ENCODE measurements at places on chromosomes 2 and 18.

GRCh38 chr2:69034122-69034521 is 21.1 kb downstream of the ANTXR1 start:
- no peak for DNase-seq

GRCh38 chr2:230843132-230843531 is 21.6 kb upstream of the ITM2C start:
- DNase-seq, result no peak

GRCh38 chr2:159009940-159010339 is 41.5 kb downstream of the TANC1 start:
- no peak for DNase-seq

DNA sequence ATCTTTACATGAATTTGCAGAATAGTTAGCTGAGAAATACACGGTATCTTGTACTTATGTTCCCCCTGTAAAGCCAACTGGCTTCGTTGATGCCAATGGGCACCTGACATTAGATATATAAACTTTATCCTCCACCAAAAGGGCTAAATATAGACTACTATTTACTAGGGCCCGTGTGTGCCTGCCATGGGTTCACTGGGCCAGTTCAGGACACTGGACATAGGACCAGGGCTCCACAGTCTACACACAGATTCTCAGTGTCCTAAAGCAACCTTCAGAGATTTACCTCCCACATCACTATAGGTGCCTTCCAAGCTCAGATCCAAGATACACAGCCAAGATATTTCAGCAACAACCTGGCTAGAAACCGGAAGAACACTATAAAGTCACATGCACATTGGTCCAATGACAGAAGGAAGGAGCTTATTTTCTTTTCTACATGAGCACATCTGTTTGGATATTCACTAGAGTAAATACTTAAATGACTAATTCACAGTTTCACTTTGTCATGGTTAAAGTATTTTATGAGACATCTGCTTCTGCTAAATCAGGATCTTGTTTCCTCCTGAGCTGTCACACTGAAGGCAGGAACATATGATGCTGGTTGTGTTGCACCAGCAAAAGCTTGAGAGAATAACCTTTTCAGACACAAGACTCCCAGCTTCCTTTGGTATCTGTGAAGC is 95.1 kb downstream of the MYO5B start:
- no peak for DNase-seq

DNA sequence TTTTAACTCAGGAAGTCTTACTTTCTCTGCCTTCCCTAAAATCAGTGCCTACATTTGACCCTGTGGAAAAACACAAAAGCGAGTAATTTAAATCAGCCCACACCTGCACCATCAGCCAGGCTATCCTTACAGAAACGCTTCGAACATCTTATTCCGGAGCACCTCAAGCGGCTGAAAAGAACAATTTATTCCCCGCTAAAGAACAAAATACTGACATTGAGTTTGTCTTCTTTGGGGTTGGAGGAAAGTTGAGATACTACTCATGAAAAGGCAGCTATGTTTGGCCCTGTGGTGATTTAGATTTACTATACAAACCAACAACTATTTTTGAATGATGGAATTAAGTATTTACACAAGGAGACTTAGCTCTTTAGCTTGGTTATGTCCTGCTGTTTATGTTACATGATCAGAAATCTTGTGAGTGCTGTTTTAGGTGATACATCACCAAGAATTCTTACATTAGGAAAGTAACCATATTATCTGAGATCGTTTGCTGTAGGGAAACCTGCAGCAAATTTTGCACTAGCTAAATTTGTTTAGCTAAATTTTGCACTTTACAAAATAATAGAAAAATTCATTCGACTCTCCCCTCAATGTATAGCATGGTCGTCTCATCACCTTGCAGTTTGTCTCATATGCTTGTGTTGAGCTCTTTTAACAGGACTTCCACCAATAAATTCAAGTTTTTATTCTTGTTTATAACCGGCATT is 158.8 kb upstream of the SIX2 start:
- DNase-seq, result no peak

- DNase-seq, result no peak
These were observed 19.8 kb downstream of the CCDC68 start for GRCh38 chr18:54939361-54939917.

- no peak for DNase-seq
These were observed 83.6 kb downstream of the FHOD3 start for GRCh38 chr18:36381075-36381474.

- DNase-seq, result no peak
These were observed 106.2 kb downstream of the BCL2 start for GRCh38 chr18:63213331-63213900.

DNA sequence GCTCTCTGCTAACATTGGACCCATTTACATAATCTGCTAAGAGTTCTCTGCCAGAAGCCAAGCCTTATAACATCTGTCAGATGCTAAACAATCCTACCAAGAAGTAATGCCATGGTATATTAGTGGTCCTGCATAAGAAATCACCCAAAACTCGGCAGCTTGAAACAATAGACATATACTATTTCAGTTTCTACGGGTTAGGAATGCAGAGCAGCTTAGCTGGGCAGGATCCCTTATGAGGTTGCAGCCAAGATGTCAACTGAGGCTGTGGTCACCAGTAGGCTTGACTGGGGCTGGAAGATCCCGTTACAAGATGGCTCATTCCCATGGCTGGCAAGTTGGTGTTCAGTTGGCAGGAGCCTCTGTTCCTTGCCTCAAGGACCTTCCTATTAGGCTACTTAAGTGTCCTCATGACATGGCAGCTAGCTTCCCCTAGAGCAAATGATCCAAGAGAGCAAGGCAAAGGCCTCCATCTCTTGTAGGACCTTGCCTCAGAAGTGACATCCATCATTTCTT is 25.1 kb upstream of the SOS1 start:
- DNase-seq, result no peak

DNA sequence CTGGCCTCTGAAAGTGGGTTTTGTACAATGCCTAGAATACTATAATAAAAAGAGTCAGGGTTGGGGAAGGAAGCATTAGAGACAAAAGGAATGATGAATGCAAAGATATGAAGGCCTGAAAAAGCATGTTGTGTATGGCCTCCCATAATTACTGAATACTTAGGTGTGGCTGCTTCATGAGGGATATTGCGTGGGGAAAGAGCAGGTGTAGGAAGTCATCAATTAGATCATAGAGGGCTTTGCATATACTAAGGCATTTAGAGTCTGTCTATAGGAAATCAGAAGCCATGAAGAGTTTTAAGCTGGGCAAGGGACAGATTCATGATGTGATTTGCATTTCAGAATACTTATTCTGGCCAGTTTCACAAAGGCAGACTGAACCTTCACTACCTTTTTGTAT is 48.2 kb downstream of the NCOA1 start:
- DNase-seq, result no peak

GRCh38 chr2:182767578-182767977 is 51.5 kb downstream of the DNAJC10 start:
- no peak for DNase-seq

- DNase-seq, result no peak
These were observed 102.2 kb upstream of the KCTD1 start for GRCh38 chr18:26650310-26651268.

GRCh38 chr2:190763901-190764514 is 115.1 kb downstream of the NAB1 start:
- DNase-seq, result no peak

- no peak for DNase-seq
These were observed 306.6 kb downstream of the SUCLG1 start for GRCh38 chr2:84152462-84152861.

DNA sequence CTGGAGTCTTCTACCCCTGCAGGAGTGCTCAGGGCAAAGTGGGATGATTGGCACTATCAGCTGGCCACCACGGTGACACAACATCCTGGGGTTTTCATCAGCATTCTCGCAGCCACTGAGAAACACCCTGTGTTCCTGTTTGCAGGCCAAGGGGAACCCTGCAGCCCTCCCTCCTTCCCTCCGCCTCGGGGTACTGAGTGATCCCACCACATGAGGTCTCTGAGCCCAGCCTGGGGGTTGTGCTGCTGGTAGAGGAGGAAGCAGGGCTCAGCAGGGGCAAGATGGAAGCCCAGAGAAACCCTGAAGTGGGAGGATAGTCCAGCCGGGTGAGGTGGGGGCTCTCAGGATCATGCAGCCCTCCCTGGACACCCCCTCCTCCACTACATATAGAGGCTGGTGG is at the start of gene OXER1:
OXER1 (minus strand) TSS at position 40 of the 400 bp plus-strand sequence. CDS start 73 bp downstream, outside the sequence.
- DNase-seq, result no peak

- DNase-seq, result no peak
These were observed 11.1 kb downstream of the HES6 start for GRCh38 chr2:238228700-238229099.

DNA sequence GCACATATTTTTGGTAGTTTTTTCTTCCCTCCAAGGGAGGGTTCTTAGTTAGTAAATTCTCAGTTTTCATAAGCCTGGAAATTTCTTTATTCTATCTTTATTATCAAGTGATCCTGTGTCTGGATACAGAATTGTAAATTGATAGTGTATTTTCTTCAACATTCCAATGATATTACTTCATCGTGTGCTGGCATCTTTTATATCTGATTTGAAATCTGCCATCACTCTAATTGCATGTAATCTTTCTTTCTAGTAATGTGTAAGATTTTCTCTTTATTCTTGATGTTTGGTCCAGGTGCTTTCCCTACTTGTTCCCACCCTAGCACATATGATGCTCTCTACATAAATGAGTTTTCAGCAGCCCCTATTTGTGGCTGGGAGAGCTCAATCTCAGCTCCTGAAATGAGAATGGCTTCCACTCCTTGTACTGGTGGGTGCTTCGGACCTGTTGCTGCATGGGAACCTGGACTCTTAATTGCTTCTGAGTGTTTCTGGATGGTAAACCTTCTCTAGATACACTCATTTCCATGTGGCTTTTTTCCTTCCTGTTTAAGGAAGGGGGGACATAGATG is 102.7 kb downstream of the SMIM21 start:
- DNase-seq, result no peak

DNA sequence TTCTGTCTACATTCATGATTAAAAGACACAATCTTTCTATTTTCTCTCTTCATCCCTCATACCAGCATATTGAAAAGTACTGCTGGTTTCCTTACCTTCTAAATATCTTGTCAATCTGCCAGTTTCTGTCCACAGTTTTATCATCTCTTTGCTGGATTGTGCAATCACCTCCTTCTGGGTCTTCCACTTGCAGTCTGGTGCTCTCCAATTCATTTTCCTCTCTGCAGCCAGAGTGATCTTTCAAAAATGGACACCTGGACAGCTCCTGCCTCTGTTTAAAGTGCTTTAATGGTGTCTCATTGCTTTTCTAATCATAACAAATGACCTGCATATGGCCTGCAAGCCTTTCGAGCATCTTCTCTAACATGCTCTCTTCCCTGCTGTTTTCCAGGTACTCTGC is 94.0 kb downstream of the C1QL2 start:
- DNase-seq, result no peak

DNA sequence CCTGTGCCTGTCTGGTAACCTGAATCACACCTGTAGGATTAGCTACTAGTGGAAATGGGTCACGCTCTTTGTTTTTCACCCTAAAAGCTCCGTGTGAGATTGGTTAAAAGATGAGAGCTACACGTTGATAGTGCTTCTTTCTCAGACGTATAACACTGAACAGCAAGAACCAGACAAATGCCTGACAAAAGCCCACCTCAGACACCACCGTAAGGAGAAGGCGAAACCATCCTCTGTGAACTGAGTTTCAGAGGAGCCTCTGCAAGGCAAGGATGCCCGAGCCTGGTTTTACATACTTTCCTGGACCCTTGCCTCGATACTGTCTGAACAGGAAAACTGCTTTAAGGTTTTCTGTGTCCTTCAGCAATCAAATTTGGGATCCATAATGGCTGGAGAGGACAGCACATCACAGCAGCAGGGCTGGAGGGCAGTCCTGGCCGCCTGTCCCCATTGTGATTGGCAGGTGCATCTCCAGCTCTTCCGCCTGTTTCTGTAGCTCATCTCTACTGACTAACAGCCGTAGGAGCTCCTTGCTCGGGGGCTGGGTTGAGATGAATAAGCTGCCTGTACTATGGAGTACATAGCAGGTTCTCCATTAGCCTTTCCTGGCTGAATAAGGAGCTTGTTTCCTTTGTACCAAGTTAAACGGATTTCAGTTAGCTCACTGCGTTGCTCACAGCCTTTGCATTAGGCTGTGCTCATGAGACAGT is 155.5 kb downstream of the MYT1L start:
- DNase-seq, result no peak

DNA sequence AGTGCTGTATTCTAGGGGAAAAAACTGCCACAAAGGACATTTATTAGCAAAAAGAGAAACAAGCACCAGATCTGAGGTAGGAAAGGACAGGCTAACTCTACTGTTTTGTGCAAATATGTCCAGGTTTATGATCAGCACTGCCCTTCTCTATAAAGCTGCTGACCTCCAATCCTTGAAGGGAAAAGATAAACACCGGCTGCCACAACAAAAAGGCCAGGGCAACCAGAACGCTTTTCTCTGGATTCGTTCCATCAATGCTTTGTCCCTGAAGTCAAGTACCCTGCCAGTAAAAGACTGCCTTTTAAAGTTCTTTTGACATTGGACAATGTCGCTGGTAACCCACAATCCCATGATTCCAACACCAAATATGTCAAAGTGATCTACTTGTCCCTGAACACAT is 21.0 kb downstream of the SMAD2 start:
- no peak for DNase-seq

- DNase-seq, result no peak
These were observed 91.6 kb upstream of the MGAT4A start for GRCh38 chr2:98822301-98823164.

GRCh38 chr18:34117319-34117718 is 107.4 kb downstream of the NOL4 start:
- DNase-seq, result no peak

- DNase-seq, result no peak
These were observed 156.6 kb upstream of the ACVR2A start for GRCh38 chr2:147688242-147688641.

GRCh38 chr2:135563793-135564192 is 32.5 kb downstream of the R3HDM1 start:
- DNase-seq, result no peak

GRCh38 chr18:78183815-78184214 is 795.8 kb upstream of the SALL3 start:
- DNase-seq, result no peak

DNA sequence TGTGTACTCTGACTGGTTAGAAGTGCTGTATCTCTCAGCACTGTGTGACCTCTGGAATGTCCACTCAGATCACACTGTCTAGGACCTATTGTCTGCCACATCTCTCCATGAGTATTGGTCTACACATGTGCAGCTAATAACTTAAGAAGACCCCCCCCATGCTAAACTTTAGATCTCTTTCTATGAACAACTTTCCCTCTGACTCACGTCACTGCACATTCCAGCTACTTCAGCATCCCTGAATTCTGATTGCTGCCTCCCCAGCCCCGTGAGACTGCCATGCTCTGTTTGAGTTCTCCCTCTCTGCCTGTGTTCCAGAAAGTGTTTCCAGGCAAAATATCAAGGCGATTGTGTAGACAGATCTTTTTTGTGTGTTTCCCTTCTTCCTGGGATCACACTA is 41.8 kb downstream of the RAPGEF4 start:
- no peak for DNase-seq

- no peak for DNase-seq
These were observed 155.2 kb downstream of the AFF3 start for GRCh38 chr2:99987160-99987559.

Measured in NCI-H1436 treated with DMSO at 0.1 percent for 48 hours (cell line).